ENCODE measurements at places on chromosomes 1 and 21.
A peak's percentile ranks its signal among the peaks of the same experiment; 100 is the strongest.

DNA sequence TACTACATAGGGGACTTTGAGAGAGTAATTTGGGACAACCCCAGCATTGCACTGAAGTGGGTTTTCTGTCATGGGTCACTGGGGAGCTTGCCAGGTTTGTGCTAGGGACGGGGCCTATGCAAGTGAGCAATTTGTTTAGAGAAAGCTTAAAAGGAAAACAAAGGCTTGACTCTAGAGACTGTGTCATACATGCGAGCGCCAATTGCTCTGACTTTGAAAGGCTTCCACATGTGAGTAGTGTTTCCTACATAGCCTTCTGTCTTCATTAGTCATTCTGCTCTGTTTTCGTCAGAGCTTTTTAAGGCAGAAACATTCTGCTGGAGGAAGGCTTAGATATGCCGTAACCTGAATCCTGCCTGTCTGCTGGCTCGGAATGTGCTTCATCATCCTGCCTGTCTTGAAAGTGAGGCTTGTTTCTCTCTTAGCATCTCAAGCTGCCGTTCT, 28.4 kb downstream of the TRIM45 start:
- DNase-seq: no peak

GRCh38 chr1:169604781-169605560, 18.7 kb upstream of the F5 start:
- DNase-seq: no peak

GRCh38 chr1:17186216-17186909, 18.6 kb upstream of the PADI1 start:
- DNase-seq: no peak

DNA sequence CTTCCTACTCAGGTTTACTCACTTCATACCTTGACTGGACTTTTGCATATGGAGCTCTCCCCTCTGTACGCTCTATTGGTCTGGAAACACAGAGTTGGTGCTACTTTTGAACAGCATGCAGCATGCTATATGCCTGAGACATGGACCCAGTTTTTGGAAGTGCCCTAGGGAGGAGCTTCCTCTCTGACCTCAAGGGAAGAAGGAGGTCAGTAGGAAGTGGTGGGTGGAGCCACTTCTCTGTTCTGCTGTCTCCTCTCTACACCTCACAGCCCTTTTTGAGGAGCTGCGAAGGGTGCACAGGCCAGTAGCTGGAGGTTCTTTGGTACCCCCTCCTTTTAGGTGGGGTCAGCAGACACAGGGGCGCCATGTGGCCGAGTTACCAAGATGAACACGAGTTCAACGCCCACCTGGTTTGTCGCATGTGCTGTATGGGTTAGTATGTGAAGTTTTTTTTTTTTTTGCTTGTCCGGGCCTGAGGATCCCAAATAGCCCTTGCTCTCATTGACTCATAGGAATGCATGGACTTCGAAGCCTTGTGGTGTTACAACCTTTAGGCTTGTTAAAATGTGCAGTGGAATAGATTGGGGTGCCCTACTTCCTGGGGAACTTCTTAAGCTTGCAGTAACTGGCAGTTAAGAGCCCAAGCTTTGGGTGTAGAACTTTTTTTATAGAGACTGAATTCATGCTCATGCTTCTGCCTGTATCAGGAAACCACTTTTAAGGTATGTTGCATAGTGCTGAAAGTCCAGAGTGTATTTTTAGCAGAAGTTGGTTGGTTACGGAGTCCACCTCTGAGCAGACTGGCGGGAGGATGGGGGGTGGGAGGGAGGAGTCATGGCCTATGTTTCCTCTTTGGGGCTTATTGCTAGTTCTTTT, 10.7 kb downstream of the MACF1 start:
- peak; percentile 48 for DNase-seq

GRCh38 chr1:5707566-5708345, 284.5 kb downstream of the NPHP4 start:
- DNase-seq: no peak

GRCh38 chr1:234398849-234399381, 25.7 kb downstream of the COA6 start:
- DNase-seq: peak; percentile 9

DNA sequence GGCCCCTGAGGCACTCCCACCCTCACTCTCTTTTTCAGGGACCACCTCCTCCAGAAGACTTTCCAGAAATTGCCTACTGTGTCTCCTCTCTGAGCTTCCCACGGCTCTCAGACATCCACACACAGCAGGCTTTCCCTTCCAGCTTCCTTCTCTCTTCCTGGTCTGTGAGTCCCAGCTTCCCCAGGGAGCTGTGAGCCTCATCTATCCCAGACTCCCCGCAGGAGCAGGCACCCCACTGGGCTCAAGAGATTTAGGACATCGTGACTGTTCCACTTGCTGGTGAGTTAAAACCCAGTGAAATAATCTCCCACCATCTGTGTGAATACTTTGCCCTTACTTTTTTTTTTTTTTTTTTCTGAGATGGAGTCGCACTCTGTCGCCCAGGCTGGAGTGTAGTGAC, 22.0 kb upstream of the PRELP start:
- DNase-seq: no peak

DNA sequence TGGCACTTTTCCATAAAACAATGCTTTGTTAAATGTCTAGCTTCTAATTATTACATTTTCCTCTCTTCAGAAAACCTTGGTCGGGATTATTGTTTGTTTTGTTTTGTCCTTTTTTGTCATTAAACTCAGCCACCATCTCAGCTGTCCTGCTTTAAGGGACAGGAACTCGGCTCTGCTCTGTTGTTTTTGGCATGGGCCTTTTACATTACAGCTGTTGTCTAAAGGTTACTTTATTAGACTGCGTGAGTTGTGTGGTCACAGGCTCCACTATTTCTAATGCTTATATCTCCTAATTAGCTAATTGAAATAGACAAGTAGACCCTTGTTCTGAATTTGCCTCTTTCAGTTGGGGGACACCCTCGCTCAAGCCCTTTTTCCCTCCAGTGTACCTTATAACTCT, 1.6 kb downstream of the PALMD start:
- DNase-seq: no peak

GRCh38 chr1:197868751-197869489, 33.5 kb upstream of the C1orf53 start:
- DNase-seq: peak; percentile 4

GRCh38 chr1:202069662-202070061, 53.1 kb upstream of the GPR37L1 start:
- no peak for DNase-seq

- DNase-seq: no peak
Observed at GRCh38 chr1:40241362-40241761, 6.4 kb upstream of the TMCO2 start.

DNA sequence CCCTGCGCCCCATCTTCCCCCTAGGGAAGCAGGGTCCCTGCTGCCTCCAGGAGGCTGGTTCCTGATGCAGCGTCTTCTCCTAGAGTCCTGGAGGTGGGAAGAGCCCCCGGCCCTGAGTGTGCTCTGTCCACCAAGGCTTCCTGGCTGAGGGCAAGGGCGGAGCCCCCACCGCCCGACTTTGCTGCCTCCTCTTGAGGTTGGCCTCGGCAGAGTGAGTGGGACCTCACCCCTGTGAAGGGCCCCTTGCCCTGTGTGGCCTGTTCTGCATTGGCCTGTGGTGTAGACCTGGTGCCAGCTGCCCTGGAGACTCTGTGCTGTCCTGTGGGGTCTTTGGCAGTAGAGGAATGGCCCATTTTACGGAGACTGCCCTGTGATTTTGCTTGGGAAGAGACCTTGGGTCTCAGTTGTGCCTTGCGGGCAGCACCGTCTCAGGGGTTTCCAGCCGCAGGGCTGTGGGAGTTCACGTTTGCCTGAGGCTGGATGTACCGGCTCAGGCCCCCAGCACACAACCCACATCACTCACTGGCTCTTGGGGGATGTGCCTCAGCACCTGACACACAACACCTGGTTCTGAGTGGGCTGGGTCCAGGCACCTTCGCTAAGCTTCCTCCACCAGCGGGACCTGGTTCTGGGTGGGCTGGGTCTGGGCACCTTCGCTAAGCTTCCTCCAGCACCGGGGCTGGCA, 73.6 kb downstream of the SKI start:
- DNase-seq: no peak

DNA sequence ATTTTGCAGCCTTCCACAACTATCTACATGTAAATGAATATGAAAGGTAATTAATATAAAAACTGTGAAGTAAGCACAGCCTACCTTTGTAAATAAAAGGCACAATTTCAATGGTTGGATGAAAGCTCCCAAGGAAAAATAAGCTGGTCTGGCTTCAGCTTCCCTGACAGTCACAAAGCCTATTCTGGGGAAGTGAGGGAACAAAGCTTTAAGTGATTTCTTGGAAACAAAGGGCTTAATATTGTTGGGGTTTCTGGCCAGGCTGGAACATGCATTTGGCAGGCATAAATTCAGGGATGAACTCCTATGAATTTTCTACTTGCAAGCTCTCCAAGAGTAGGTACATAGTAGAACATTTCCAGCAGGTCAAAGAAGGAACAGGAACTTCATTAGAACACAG, 17.3 kb downstream of the BCAS2 start:
- DNase-seq: no peak

GRCh38 chr21:37119421-37120218, 46.6 kb downstream of the TTC3 start:
- no peak for DNase-seq

DNA sequence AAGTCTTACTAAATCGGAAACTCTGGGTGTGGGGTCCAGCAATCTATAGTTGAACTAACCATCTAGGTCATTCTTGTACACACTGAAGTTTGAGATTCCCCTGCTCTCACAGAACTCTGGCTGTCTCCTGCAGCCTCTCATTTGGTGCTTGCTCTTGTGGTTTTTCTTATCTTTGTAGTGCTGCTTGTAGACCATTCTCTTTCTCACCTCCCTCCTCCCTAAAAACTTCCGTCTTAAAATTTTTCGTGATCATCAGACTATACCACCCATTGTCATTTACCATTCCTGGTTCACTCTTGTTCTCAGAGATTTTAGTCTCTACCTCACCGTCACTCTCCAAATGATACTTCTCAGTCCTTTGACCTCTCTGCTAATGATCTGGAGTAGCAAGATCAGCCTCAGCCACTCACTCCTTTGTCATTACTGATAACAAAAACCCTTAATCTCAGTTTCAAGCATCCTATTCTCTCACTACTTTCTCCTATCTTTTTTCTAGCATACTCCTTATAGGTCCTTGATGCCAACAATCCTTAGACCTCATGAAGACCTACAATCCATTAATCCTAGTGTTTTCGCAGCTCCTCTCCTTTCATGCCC, 13.0 kb upstream of the EPHX4 start:
- no peak for DNase-seq

DNA sequence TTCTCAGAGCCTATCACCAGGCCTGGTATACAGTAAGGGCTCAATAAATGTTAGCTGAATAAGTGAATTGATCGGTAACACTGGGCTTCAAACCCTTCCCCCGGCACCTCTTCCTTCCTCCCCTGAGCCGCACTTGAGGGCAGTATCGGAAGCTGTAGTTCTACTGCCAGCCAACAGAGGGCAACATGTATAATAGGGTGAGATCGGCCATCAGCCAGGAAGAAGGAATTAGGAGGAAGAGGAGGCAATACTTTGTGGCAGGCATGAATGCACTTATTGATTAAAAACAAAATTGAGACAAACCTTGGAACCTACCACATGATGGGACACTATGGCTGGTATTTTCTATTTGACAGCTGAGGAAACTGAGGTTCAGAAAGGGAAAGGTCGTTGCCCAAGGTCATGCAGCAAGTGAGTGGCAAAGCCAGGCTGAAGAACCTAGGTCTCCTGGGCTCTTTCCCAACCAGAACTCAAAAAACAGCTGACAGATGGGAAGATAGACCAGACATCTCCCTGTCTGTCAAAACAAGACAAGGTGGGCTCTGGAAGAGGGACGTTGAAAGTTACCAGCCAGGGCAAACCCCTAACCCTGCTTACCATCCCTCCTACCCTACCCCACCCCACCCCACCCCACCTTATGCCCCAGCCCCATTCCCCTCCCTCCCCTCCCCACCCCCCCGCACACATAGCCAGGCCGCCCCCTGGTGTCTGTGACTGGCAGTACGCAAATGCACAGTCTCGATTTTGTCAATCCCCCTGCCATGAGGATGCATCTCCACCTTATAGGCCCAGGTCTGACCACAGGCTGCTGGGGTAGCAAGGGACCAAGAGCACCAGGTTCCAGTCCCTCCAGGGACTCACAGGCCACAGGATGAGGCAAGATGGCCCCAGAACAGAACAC, 107.3 kb upstream of the RUNX3 start:
- peak; percentile 74 for DNase-seq

- no peak for DNase-seq
Observed at GRCh38 chr1:239311331-239311730, 75.0 kb upstream of the CHRM3 start.

- DNase-seq: no peak
Observed at GRCh38 chr1:19559641-19560040, 74.3 kb upstream of the CAPZB start.

- no peak for DNase-seq
Observed at GRCh38 chr1:203120325-203121153, 7.0 kb upstream of the ADORA1 start.

- no peak for DNase-seq
Observed at GRCh38 chr1:94974241-94974640, 47.3 kb upstream of the CNN3 start.
